ENCODE measurements at places on chromosomes 11 and 22.

- no peak for DNase-seq
These were observed 791 bp downstream of the GDPD4 start for GRCh38 chr11:77300695-77301094.

DNA sequence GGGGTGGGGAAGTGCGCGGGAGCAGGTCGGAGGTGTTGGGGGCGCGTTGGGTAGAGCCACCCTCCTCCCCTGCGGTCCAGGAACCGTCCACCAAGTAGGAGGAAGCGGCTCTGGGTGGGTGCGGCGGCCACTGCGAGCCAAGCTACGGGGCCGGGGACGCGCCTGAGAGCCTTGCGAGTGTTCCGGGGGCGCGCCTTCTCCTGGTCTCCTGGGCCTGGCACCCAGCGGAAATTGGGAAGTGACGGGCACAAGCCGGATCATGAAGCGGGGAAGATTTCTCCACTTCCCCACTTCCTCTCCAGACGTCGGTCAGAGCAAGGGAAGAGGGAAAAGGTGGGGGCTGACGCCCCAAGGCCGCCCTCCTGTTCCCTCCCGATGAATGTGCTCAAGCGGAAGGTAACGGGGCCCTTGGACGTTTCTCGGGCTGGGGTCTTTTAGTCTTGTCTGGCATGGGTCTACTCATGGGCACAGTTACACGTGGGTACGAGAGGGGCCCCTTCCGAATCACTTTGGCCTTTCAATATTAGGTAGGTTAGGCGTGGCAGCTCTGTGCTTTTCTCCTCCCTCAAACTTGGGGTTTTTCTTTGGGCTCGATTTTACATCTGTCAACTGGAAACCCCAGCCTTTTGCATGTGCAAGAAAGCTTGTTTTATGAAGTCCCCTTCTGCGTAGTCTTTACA lies 865 bp downstream of the RBM14 start:
- DNase-seq: peak; percentile 43

DNA sequence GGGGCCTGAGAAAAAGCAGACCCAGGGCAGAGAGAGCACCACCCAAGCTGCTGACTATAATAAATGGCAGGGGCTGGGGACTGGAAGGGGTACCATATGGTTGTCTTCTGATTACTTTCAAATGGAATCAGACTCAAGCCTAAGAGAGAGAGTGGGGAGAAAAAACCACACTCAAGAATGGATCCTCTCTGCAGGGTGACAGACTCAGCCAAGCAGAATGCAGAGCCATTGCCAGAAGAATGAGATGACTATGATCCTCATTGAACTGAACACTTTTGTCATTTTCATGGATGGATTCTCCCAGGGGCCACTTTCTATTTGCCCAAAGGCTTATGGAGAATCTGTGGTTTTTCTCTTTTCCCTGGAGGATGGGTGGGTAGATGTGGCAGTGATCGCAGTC lies 8.7 kb downstream of the UBASH3B start:
- no peak for DNase-seq

DNA sequence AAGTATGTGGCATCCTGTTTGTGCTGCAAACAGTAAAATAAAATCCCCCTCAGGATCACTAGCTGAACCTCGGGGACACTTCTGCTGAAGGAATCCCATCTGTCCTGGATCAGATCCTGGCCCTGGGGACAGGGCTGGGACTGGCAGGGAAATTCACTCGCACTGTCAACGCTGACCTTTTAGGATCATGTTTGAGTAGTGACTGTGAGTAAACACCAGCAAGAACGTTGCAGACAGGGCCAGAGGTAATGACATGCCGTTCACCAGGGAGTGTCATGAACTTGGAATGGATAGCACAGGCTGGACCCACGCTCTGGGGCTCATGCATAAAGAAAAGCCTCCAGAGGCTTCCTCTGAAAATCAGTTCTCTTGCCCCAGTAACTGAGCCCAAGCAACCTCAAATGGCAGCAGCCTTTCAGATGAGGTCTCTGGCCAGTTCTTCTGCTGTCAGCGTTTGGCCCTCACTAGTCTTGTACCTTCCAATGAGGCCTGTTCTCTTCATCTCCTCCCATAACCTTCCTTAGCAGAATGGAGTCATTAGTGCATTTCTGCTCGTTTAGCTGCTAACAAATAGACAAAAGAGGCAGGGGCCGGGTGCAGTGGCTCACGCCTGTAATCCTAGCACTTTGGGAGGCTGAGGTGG lies 51.0 kb upstream of the BARX2 start:
- DNase-seq: no peak

DNA sequence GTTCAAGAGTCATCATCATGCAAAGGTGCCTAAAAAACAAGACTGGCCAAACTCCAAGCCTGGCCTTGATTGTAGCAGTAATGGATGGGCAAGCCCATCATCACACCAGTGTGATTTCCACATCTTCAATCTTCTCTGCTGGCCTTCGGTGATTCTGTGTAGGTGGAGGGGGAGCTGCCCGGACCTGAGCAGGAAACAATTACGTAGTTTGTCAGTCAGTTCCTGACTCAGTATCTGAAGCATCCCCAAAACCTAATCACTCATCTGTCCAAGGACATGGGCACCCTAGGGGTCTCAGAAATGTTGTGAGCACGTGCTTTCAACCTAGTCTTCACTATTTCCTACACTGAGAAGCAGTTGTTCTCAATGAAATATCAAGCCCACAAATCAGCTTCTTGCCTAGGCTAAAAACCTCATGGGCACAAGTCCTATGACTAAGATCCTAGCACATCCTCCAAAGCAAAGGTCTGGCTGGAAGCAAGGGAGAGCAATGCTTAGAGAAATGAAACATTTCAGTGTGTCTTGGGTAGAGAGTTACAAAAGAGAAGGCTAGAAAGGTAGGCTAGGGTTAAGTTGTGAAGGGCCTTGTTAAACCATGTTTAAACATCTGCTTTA lies 24.6 kb downstream of the ATG16L2 start:
- DNase-seq: no peak

All from CD4-positive, alpha-beta T cell treated with Interleukin-2 at 100 ng/mL for 4 hours (primary cell).